ENCODE measurements at places on chromosomes 5 and 9.

GRCh38 chr5:77952636-77953212 lies 176.6 kb upstream of the TBCA start:
- DNase-seq: no peak

- peak; percentile 54 for DNase-seq
These were observed 106.0 kb downstream of the PHF2 start for GRCh38 chr9:93682155-93682968.

- no peak for DNase-seq
These were observed 57.9 kb downstream of the OSTF1 start for GRCh38 chr9:75146229-75146628.

- no peak for DNase-seq
These were observed 186.3 kb downstream of the AOPEP start for GRCh38 chr9:94912700-94913249.

- DNase-seq: no peak
These were observed 176.4 kb upstream of the CHD1 start for GRCh38 chr5:99105216-99105615.

DNA sequence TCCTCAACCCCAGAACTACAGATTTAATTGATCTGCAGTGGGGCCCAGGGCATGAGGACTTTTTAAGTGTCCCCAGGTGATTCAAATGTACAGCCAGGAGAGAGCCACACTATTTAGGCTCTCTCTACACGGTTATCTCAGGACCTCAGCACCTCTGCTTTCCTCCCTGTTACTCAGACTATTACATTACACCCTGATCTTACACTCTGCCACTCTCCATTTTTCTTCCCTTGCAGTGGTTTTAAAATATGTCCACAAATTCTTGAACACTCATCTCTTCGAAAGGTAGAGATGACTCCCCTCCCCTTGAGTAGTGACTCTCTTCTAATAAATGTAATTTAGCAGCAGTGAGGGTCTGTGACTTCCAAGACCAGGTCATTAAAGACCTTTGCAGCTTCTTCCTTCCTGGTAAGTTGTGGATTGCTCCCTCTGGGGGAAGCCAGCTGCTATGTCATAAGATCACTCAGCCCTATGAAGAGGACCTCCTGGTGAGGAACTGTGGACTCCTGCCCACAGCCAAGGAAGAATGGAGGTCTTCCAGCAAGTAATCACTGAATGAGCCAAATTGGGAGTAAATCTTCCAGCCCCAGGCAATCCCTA lies 87.5 kb upstream of the SSBP2 start:
- DNase-seq: peak; percentile 48

DNA sequence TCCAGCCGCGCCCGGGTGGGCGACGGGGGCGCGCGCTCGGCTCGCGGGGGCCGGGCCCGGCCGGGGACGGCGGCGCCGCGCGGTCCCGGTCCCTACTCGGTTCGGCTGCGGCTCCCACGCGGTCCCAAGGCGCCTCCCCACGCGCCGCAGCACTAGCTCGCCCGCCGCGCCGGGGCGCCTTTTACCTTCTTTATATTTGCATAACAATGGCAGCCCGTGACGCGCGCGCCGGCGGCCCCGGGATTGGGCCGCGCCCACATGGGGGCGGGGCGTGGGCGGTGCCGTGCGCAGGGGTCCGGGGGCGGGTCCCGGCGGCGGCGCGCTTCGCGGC lies at the start of gene NRARP:
Gene NRARP, minus strand, starts transcription at position 154 of the 331 bp plus-strand sequence. CDS start 343 bp downstream, outside the sequence.
- DNase-seq: peak; percentile 91

DNA sequence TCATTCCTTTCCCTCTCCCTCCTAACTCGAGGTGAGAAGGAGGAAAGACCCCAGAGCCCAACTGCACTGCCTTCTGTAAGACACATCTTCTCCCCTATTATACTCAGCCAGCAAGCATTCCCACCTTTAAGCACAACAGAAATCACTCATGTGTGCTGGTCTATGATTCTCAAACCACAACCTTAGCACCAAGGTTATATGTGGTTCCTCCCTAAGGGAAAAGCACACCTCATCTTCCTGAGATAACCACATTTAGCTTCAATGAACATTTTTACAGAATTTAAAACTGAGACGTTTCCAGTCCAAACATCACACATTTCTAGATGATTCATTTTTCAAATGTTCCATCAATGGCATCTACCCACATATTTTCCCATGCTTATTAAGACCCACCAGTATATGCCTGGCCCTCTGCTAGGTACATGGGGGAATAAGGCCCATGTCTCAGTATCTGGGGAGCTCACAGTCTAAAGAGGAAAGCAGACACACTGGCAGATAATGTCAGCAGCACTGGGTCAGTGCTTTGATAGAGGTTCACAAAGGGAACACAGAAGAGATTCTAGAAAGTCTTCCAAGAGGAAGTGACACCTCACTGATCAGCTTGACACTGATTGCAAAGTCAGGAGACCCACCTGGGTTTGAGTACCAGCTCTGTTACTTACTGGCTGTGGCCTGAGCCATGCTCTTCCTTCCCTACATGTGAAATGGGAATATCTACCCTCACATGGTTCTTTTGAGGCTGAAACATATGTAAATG lies 245.4 kb downstream of the DENND1A start:
- no peak for DNase-seq

- DNase-seq: no peak
These were observed 237.2 kb upstream of the TRIM32 start for GRCh38 chr9:116449949-116450348.

All from CD4-positive, alpha-beta T cell treated with Interleukin-2 at 100 ng/mL for 4 hours (primary cell).